ENCODE measurements at places on chromosomes 12 and 14.

GRCh38 chr12:27861428-27862167 is 81.6 kb upstream of the MANSC4 start:
- no peak for DNase-seq

GRCh38 chr12:96350982-96351381 is 49.3 kb downstream of the CDK17 start:
- no peak for DNase-seq

DNA sequence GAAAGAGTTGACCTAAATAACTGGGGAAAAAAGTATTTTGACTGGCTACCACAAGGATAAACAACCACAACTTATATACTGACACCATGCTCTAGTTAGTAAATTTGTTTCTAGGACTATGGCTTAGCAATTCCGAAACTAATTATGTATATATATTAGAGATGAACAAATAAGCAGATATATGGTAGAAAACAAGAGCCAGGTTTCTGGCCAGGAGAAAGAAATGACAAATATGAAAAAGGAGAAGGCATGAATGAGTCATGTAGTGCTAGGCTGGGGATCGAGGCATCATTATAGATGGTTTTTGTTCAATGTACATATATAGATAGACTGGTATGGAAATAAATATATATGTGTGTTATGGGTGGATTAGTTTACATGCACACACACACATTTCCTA is 5.5 kb upstream of the LRRC74A start:
- DNase-seq = no peak

GRCh38 chr14:97246648-97247047 is 449.5 kb downstream of the VRK1 start:
- no peak for DNase-seq

GRCh38 chr12:42893803-42894202 is 304.3 kb upstream of the PRICKLE1 start:
- no peak for DNase-seq

GRCh38 chr12:51122844-51123243 is 39.4 kb upstream of the CSRNP2 start:
- no peak for DNase-seq

- DNase-seq = no peak
These were observed 90.2 kb downstream of the LIN7A start for GRCh38 chr12:80847575-80847974.

- DNase-seq = no peak
These were observed 89.6 kb downstream of the BRMS1L start for GRCh38 chr14:35915775-35916174.

- no peak for DNase-seq
These were observed 107.2 kb downstream of the RBM19 start for GRCh38 chr12:113858841-113859386.

DNA sequence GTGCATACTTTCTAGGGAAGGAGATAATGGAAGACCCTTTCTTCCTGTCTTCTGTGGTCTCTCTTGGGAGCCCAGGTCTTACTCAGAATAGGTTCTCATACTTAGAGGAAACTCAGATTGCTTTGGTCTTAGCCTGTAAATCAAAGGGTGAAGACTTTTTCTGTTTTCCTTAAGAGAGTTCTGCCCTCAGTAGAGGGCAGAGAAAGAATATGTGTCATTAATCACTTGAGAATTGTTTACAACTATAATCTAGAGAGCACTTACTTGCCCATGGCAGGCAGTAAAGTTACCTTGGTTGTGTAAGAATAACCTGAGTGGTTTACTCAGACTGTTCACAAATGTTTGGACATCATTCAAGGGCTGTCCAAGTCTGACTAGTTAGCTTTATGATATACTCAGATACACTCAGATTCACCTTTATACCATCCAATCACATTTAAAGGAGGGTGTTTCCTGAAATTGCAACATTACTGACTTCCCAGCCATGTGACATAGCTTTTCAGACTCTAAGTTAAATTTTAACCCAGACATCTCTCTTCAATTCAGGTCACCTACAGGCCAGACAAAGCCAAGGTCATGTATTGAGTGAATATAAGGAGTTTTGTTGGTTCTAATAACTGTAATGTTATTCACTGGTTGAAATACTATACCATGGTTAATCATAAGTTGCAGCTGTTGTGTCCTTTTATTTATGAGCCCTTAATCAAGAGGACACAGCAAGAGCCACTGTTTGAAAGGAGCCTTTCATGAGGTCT is 372.2 kb downstream of the RAD51B start:
- no peak for DNase-seq

DNA sequence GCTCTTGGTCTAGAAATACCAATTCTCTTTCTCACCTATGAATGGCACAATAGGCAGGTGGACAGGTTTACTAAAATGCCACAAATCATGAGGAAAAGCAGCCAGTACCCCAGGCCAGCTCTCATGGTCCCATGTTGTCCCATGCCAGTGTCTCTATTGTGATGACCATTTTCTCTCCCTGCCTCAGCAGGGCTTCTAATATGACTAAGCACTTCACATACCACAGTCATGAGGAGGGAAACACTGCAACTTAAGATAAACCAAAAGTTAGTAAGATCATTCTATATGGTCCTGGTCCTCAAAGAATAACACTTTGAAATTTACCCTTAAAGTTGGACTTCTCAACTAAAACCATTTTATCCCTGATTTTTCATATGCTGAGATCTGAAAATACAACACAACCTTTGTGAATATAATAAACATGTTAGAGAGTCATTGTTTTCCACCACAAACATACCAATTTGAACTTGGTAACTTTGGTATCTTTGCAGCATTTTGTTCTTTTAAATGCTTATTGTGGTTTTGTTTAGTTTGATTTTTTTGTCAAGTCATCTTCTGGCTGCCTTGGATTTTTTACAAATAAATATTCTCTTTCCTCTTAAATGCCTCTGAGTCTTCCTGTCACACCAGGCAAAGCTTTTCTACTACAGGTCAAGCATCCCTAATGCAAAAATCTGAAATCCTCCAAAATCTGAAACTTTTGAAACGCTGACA is 3.6 kb downstream of the TTC5 start:
- DNase-seq = no peak

DNA sequence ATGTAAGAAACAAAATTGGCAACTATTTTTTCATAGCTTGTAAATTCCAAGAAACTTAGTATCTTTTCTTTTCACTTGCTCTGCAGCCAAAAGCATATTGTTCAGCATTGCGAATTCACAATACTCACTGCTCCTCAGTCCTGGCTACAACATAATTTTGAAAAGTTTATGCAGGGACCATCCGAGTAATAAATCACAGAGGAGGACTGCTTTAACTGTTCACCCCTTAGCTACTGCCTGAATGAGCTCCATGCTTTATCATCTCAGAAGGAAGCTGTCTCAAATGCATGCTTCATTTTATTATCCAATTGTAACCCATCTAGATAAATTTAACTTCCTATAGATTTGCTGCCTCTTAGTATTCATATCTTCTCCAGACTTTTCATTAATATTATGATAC is 827.8 kb downstream of the DIO2 start:
- no peak for DNase-seq

GRCh38 chr12:96980991-96981414 is 73.9 kb downstream of the NEDD1 start:
- peak; percentile 16 for DNase-seq

DNA sequence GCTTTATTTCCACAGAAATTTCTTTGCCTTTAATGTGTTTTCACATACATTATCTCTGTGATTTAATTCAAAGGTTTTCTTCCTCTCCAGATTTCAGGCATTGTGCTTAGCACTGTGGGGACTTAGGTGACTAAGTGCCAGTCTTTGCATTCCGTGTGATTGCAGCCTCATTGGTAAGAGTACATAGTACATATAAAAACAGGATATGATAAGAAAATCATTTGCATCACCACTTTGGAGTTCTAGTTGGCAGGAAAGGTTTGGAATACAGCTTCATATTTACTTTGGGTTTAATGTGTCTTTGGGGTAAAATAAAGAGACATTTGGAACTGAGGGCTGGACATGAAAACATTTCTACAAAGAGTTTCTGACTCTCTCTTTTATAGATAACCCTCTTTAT is 37.8 kb upstream of the C12orf75 start:
- no peak for DNase-seq

DNA sequence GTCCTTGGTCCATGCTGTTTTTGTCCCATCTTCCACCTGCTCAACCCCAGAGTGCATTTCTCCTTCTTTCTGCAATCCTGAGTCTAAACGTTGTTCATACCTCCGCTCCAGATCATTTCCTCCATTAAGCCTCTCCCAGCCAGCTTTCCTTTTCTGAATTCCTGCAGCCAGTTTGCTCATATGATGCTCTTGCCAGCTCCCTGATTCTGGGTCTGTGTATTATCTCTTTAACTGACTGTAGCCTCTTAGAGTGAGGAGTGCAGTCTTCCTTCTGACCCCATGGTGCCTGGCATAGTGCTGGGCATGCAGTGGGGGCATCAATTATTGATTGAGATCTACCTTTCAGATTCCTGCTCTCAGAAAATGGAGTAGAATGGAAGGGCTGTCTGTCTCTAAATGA is 11.5 kb upstream of the TBPL2 start:
- DNase-seq = no peak

- no peak for DNase-seq
These were observed 4.7 kb upstream of the LRP10 start for GRCh38 chr14:22866874-22867273.

GRCh38 chr12:89194683-89195082 is 157.6 kb downstream of the DUSP6 start:
- DNase-seq = no peak

DNA sequence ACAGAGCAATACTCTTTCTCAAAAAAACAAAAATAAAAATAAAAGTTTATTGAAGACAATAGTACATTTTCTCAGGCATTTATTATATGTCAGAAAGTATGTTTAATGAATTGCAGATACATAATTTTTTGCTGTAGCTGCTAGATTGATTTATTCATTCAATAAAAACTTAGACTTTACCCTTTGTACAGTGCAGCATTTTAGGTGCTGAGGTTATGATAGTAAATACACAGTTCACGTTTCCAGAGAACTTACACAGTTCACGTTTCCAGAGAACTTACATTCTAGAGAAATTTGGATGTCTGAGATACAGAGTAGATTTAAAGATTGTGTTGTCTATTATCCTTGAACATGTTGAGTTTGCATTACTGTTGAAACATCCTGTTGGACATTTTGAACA is 25.3 kb downstream of the TMTC3 start:
- no peak for DNase-seq

DNA sequence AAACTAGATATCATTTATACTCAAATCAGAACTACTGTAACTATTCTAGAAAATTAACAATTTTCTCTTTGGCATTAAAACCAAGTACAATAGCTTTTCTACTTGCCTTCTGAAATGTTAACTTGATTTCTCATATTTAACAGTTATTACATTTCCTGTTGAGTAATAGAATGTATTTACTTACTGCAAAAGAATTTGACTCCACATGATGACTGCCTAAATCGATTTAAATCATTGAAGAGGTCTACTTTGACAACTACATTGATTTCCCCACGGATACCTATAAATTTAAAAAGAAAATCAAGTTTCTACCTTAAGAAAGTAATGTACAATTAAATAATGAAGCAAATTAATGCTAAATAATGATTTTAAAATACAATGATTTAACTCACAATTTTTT is 18.9 kb downstream of the C2CD5 start:
- no peak for DNase-seq

GRCh38 chr12:66279123-66279712 is 23.1 kb upstream of the HELB start:
- DNase-seq = no peak

DNA sequence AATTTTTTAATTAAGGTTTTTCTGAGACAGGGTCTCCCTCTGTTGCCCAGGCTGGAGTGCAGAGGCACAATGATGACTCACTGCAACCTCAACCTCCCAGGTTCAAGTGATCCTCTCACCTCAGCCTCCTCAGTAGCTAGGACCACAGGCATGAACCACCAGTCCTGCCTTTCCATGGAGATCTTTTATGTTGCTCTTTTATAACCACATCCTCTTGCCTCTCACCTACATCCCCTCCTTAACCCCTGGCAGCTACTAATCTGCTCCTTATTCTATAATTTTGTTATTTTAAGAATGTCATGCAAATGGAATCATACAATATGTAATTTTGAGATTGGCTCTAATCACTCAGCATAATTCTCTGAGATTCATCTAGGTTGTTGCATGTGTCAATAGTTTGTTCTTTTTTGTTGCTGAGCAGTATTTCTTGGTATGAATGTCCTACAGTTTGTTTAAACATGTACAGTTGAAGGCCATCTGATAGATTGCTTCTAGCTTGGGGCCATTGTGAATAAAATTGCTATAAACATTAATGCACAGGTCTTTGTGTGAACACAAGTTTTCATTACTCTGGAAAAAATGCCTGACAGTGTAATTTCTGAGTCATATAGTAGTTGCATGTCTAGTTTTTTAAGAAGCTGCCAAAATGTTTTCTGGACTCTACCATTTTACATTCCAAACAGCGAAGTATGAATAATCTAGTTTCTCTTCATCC is 249.2 kb upstream of the AMIGO2 start:
- no peak for DNase-seq

GRCh38 chr12:71752891-71753290 is 1.8 kb upstream of the RAB21 start:
- DNase-seq = no peak

DNA sequence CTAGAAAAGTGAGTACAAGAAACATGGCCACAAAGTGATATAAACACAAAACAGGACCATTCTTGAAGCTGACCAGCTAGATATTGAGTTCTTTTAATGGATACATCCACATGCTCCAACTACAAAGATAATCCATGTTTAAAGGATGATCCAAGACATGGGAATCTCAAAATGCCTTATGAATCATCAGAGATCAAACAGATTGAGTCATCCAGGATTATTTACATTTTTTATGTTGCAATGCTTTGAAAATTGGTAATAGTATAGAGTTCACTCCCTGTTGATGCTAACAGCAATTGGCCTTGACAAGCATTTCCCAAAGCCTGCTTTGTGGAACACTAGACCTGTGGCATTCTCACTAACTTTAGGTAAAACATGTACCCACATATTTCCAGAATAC is 293.0 kb upstream of the TBX3 start:
- no peak for DNase-seq

GRCh38 chr12:103637429-103637828 is 50.4 kb downstream of the STAB2 start:
- no peak for DNase-seq

GRCh38 chr14:105333020-105333490 is 18.5 kb downstream of the PACS2 start:
- DNase-seq = no peak

DNA sequence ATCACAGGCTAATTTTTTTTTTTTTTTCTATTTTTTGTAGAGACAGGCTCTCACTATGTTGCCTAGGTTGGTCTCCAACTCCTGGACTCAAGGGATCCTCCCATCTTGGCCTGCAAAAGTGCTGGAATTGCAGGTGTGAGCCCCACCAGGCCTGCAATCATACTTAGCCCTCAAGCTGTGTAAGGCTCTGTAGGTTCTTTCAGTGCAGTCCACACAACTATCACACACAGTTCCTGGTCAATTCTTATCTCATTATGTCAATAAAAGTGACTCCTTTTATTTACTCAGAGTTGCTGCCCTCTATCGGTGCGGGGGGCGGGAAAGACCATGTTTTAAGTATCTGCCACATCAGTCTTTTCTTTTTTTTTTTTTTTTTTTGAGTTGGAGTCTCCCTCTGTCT is 29.0 kb downstream of the SLC2A3 start:
- peak; percentile 18 for DNase-seq
